ENCODE measurements at places on chromosomes 7 and 10. TPM values are rescaled to one million over a fixed set of nuclear protein-coding genes. Genes with fewer than 3 reads are reported as not detected.

The PALD1 gene
- total RNA-seq = 15.9 TPM

The COBL gene
- total RNA-seq = 91.8 TPM

The CCDC126 gene
- total RNA-seq = 7.3 TPM

The TRPV6 gene
- total RNA-seq = 0.35 TPM

The PAOX gene
- total RNA-seq = 9.3 TPM

The HSPA12A gene
- 7.7 TPM for total RNA-seq

The GNG11 gene
- total RNA-seq = 3.4 TPM

The OR2A25 gene
- not detected for total RNA-seq

The CALCR gene
- not detected for total RNA-seq

The EIF5AL1 gene
- 0.87 TPM for total RNA-seq

The PRLHR gene
- not detected for total RNA-seq

The TRPV5 gene
- total RNA-seq = not detected

The HOXA1 gene
- 1.5 TPM for total RNA-seq

The ENTPD1 gene
- total RNA-seq = 20.3 TPM

The TUBB8 gene
- not detected for total RNA-seq

The AGMO gene
- 0.89 TPM for total RNA-seq

All from mucosa of descending colon (tissue), 3 donors.